ENCODE measurements at places on chromosomes 7 and 10.

DNA sequence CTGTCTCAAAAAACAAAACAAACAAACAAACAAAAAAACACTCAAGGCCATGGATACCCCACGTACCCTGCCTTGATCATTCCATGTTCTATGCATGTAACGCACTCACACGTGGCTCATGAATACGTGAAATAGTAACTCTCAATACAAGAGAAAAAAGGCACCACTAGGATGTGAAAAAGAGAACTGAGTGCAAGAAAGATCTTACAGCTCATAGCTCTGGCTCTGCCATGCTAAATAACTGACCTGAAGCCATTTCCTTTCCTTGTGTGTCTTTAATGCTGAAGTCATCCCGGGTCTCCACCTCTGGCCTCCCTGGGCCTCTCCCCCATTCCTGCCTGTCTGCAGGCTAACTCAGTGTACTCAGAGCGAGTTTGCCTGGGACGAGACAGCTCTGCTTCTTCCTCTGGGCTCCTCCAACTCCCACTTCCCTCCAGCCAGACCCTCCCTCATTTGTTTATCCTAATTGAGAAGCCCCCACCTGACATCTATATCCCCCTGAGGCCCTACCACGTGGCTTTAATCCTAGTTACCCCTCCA lies 117.3 kb downstream of the PRPF18 start:
- DNase-seq: no peak

- peak; percentile 61 for DNase-seq
Observed at GRCh38 chr7:2431260-2431867, 28.0 kb downstream of the CHST12 start.

GRCh38 chr7:150977382-150978125 lies 567 bp downstream of the KCNH2 start:
- DNase-seq: no peak

GRCh38 chr7:155699180-155699579 lies 54.7 kb downstream of the RBM33 start:
- no peak for DNase-seq

DNA sequence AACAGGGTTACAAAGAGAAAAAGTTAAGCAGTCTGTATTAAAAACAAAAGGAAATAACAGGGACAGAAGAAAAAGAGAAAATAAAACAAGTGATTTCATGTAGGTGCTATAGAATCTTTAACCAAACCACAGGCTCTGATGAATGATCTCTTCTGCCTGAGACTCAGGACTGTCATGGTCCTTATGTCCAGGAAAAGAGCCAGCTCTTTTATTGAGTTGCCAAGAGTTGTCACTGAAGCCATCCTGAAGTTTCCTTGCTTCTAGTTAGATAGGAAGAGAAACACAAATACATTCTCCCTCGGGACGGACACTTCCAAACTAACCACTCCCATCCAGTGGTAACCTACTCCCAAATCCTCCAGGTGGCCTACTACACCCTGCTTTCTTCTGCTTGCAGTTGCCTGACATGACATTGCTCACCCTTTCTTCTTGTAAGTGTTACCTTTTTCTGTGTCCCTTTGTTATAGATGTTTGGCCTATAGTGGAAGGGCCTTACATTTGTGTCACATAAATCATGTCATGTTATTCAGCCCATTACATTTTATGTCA lies 346.7 kb downstream of the NRG3 start:
- no peak for DNase-seq

- DNase-seq: no peak
Observed at GRCh38 chr7:104656467-104656866, 328.1 kb downstream of the LHFPL3 start.

Data from stimulated activated naive CD8-positive, alpha-beta T cell treated with anti-CD3 and anti-CD28 coated beads, Interleukin-15, Interleukin-2, amounts not matched to agents 100 U/mL and 50 U/mL, for 24 hours (primary cell).